ENCODE measurements at places on chromosomes 2 and 18.

DNA sequence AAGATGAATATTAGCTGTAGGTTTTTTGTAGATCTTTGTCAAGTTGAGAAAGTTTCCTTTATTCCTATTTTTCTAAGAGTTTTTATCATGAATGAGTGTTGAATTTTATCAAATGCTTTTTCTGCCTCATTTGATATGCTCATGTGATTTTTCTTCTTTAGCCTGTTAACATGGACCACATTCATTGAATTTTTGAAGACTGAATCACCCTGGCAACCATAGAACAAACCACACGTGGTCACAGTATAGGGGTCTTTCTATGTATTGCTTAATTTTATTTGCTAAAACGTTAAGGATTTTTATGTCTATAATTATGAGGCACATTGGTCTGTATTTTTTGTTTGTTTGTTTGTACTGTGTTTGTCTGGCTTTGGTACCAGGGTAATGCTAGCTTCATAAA, 201.7 kb upstream of the CWC22 start:
- no peak for DNase-seq

DNA sequence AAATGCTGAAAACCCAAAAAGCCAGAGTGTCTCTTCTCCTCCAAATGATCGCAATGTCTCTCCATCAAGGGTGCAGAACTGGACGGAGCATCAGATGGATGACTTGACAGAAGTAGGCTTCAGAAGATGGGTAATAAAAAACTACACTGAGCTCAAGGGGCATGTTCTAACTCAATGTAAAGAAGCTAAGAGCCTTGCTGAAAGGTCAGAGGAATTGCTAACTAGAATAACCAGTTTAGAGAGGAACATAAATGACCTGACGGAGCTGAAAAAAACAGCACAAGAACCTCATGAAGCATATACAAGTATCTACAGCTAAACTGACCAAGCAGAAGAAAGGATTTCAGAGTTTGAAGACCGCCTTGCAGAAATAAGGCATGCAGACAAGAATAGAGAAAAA, 9.7 kb upstream of the POLE4 start:
- DNase-seq = peak; percentile 6

GRCh38 chr2:236715077-236715476, 145.5 kb downstream of the ACKR3 start:
- DNase-seq = no peak

GRCh38 chr2:49154891-49155290, 576 bp upstream of the FSHR start:
- no peak for DNase-seq

GRCh38 chr2:148742373-148742772, 97.8 kb downstream of the EPC2 start:
- no peak for DNase-seq

DNA sequence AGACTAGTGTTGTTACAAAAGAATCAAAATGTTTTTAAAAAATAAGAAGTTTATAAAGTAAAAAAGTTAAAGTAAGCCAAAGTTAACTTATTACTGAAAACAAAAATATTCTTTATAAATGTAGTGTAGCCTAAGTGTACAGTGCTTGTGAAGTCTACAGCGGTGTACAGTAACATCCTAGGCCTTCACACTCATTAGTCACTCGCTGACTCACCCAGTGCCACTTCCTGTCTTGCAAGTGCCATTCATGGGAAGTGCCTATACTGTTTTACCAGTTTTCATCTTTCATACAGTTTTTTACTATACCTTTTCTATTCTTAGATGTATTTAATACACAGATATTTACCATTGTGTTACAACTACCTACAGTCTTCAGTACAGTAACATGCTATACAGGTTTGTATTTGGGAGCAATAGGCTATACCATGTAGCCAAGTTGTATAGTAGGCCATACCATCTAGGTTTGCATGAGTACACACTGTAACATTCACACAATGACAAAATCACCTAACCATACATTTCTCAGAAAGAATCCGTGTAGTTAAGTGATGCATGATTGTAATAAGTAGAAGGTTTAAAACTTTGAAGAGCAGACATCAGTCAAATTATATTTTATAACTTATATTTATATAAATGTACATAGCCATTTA, 13.4 kb downstream of the SERPINB7 start:
- DNase-seq = peak; percentile 95

GRCh38 chr2:174184915-174185314, 63.4 kb downstream of the OLA1 start:
- DNase-seq = no peak

GRCh38 chr2:143482771-143483170, 353.6 kb downstream of the ARHGAP15 start:
- no peak for DNase-seq

GRCh38 chr18:74689251-74689650, 91.6 kb downstream of the ZNF407 start:
- DNase-seq = no peak

DNA sequence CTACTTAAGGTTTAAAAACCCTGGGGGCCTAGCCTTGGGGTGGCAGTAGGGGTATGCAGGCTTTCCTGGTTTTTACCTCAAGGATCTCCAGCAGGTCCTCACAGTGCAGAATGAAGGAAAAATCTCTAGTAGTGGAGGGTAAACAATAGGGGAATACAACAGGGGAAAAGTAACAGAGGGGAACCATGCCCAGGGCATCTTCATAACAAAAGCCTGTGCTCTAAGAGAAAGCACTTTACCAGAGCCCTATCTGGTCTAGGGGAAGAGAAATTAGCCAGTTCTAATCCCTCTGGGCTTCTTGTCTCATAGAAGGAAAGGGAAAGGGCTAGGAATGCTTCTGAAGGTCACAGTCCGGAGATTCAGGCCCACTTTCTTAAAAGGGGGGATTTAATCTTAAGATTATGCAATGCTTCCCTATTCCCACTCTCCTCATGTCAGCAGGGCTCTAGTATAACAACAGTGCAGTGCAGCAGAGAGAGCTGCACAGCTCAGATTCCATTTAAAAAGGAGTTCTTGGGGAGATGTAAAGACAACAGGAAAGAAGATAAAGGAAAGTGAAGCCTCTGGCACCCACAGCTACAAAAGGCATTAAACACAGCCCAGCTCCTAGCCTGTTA, 149.0 kb upstream of the CYP1B1 start:
- DNase-seq = no peak

DNA sequence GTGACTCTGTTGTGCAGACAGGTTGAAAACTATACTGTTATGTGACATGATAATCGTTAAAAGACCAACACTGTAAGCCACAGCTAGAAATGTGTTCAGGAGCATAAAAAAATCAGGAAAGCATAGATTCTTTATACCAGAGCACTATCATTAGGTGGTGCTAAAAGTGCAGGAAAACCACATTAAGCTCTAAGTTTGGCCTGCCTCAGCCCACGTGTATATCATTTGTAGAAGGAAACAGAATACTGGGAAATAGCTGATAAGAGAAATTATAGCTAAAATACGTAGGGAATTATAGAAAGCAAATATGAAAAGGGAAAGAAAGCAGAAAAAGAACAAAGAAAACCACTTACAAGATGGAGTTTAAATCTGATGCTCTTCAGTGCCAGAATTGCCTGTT, 26.5 kb upstream of the C2orf74 start:
- peak; percentile 71 for DNase-seq

DNA sequence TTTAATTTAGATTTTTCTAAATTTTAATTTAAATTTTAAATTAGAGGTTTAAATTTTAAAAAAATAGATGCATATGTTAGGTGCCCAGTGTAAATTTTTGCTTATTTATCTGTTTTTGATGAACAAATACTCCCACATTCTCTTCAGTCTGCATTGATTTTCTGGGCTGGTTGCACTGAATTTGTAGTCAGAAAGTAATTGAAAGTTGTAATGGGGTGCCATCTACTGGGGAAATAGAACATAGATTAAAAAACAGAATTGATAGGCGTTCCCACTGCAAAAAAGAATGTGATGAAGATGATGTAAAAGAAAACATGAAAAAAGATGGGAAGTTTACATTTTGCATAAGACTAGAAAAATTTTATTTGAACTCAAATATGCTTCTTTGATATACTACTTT, 51.7 kb upstream of the CCDC85A start:
- DNase-seq = peak; percentile 73

DNA sequence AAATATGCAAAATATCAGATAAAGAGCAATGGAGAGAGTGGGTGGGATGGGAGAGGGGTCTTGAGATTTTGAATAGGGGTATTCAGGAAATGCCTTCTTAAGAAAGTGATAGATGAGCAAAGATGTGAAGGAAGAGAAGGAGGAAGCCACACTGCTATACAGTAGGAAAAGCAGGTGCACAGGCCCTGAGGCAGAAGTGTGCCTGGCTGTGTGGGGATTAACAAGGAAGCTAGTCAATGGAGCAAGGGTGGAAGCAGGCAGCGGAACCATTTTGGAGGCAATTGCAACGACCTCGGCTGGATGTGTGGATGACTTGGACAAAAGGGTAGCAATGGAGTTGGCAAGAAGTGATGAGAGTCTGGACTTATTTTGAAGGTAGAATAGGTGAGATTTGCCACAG, 11.0 kb upstream of the CNGA3 start:
- no peak for DNase-seq

- no peak for DNase-seq
These were observed 88.4 kb upstream of the ARL5A start for GRCh38 chr2:151916632-151917031.

- no peak for DNase-seq
These were observed 102.8 kb upstream of the ZNF521 start for GRCh38 chr18:25454730-25455129.

- no peak for DNase-seq
These were observed 18.9 kb downstream of the NCAPH start for GRCh38 chr2:96354492-96354891.

- DNase-seq = peak; percentile 41
These were observed 264.3 kb upstream of the RASGRP3 start for GRCh38 chr2:33212151-33212550.

Measured in DMS53 (cell line).